ENCODE measurements at places on chromosomes 3 and 15.

- DNase-seq, result no peak
These were observed 296.8 kb downstream of the WDR72 start for GRCh38 chr15:53462651-53463050.

- no peak for DNase-seq
These were observed 179.4 kb downstream of the ABHD5 start for GRCh38 chr3:43870120-43870519.

DNA sequence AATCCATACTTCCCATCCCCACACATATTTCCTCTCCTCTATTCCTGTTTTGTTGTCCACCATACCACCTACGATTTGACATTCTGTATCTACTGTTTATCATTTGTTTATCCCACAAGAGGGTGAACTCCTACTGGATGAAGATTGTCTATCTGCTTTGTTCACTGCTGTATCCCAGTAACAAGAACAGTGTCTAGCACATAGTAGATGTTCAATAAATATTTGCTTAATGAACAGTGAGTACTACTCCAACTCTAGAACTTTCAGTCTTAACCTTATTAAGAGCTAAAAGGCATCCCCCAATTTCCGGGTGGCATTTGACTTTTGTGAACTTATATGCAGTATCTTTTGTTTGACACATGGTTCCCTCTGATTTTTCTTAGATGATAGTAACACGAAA is 1.3 kb downstream of the PYGO1 start:
- DNase-seq, result no peak

- DNase-seq, result peak; percentile 44
These were observed 138.7 kb downstream of the PEX5L start for GRCh38 chr3:179898024-179898423.

DNA sequence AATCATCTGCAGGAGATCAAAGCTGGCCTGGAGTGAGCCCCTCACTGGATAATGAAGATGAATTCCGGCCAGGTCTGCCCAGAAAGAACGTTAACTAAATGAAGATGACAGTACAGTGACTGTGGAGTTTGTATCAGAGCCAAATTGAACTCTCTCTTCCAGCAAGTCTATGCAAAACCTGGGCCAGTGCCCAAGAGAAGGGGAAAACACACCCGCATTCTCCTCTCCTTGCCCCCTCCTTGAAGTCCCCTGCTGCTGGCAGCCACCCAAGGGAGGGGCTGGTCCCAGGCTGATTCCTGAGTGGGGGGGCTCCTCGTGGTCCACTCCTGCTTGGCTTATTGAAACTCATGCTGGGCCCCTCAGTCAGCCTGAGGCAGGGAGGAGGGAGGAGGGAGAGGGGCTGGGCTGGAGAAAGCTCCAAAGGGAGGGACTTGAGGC is 155.7 kb downstream of the RAB11A start:
- DNase-seq, result no peak

DNA sequence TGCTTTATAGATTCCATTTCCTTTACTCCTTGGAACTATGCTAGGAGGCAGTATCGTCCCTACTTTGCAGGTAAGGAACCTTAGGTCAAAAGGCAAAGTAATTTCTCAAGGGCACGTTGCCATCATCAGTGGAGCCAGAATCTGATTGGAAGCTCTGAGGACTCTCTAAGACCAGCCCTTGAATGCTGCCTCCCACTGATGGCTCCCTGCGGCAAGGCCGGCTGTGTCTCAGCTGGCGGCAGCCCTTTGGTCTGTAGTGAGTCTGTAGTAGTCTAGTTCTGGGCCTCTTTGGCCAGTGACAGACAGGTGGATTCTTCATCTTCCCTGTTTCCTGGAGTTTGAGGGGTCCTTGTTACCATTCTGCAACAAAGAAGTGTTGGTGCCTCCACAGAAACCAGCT is 76.2 kb downstream of the PCCB start:
- DNase-seq, result no peak

GRCh38 chr3:37163262-37164015 is 10.9 kb downstream of the LRRFIP2 start:
- DNase-seq, result peak; percentile 67

DNA sequence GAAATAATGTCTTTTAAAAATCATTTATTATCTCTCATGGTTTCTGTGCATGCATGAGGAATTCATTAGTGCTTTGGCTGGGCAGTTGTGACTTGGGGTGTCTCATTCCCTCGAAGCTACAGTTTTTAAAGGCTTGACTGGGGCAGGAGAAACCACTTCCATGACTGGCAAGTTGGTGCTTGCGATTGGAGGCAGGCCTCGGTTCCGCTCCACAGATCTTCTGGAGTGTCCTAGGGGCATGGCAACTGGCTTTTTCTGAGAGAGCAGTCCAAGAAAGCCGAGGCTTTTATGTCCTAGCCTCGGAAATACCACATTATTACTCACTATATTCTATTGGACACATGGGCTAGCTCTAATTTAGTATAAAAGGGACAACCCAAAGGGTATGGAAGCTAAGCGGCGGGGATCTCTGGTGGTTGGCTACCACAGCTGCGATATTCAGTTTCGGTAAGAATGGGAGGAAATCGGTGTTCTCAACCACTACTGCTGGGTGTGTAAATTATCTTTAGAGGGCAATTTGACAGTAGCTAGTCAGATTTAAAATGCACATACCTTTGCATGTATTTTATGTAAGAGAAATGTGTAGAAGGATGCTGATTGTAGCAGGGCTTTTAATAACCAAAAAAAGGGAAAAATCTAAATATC is 48.8 kb upstream of the TOP2B start:
- DNase-seq, result no peak

- DNase-seq, result no peak
These were observed 145.0 kb upstream of the TMCO5A start for GRCh38 chr15:37789397-37789786.

DNA sequence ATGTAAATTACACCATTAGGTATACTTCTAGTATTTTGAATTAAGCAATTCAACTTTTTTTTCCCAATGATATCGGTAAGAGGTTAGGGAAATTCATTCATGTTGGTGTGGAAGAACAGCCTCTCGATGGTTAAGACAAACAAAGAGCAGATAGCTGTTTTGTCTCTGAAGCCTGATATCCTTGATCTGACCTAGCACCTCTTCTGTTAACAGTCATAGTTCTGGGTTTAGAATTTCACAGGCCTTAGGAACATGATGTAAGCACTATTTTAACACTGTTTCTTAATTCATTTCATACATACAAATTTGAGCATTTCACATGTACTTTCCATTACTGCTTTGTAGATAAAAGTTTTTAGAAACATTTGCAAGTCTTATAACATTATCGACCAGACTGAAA is 367.5 kb upstream of the ZNF385D start:
- no peak for DNase-seq

- DNase-seq, result no peak
These were observed 78.2 kb downstream of the ATG7 start for GRCh38 chr3:11350374-11350773.

- DNase-seq, result no peak
These were observed 73.3 kb upstream of the AKAP13 start for GRCh38 chr15:85306946-85307686.

GRCh38 chr3:33179132-33179531 is 39.5 kb downstream of the SUSD5 start:
- DNase-seq, result no peak

GRCh38 chr3:33858131-33858530 is 59.7 kb downstream of the PDCD6IP start:
- DNase-seq, result no peak

GRCh38 chr15:80210611-80211573 is 41.1 kb downstream of the CTXND1 start:
- DNase-seq, result no peak

GRCh38 chr15:92290359-92290992 is 103.2 kb upstream of the ST8SIA2 start:
- DNase-seq, result no peak

- DNase-seq, result no peak
These were observed 13.7 kb downstream of the FAM240A start for GRCh38 chr3:46626039-46626438.

GRCh38 chr3:171636666-171637065 is 173.6 kb downstream of the PLD1 start:
- no peak for DNase-seq

DNA sequence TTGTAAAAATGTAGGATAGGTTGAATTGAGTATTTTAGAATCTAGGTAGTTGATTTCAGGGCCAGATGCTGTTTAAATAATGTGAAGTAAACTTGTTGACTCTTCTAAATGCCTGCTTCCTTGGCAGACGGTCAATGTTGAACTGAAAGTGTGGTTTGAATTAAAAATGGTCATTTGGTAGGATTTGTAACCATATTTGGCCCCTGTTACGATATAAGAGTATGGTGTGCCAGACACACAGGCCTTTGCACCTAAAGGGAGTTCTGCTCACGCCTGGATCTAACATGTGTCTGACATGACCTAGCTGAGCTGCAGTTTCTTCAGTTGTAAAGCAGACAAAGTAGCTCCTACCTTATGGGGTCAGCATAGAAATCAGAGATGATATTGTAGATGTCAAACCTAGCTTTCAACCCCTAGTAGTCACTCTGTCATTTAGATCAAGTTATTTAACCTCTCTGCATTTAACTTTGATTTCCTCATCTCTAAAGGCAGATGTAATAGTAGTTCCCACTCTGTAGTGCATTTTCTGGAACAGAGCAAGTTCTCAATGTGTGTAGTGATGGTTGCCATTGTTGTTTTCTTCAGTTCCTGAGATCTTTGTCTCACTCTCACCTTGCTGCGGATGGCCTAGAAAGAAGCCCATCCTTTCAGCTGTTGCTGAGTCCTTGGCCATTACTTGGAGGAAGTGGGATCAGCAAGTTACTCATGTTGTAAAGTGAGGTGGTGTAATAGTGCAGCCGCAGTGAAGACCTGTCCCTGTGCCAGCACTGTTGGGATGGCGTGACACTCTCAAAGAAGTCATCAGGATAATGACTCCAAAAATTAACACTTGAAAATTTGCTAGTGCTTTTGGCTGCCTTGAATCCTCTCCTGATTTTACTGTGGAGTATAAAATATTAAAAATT is 90.2 kb downstream of the GHSR start:
- no peak for DNase-seq

DNA sequence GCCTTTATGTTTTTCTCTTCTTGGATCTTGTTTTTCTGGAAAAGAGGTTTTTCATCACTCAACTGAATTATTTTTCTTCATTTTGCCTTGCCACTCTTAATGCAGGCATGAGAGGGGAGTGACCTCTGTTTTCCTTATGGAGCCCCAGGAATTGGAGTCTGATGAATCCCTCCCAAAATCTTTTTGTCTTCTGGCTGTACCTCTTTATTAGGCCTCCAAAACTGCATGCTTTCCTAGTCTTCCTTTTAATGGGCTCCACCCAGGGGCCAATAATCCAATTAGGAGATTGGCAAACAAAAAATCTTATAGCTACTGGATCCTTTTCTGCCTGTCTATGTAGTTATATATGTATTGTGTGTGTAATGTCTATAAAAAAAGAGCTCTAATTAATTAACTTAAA is 192.4 kb upstream of the PEX5L start:
- DNase-seq, result no peak

DNA sequence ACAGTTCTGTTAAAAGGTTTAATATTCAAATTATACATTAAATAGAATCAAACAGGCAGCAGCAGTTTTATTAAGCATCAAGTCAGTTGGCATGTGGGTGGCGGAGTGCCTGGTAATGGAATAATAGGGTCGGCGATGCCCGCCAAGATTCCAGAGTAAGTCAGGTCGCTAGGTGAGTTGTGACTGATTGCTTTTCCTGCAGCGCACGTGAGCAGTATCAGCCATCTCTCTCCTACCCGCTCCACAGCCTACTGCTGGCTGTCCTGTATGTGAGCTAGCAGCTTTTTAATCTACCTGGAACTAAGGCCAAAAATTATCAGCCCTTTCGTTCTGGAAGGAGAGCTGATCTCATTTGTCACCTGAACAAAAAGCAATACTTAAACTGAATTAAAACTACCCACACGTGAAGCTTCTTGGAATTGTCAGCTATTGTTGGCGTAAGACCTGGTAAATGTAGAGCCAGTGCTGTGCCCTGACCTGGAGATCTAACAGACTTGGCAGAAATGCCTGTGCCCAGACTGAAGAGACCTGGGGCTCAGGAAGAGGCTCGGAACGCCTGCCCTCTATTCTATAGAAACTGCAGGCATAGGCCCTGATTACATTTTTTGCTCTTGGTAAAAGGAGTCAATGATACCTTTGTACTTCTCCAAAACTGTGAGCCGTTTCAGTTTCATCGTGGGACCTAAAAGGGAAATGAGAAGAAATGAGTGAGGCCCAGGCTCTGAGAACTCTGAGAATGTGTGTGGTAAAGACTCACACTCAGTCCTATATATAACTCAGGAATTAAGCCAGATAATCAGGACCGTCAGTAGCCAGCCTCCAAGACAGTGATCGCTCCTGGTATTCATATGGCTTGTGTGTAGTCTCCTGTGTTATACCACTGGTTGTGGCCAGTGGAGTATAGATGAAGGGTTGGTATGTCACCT is 21.9 kb downstream of the IDH3A start:
- DNase-seq, result no peak

DNA sequence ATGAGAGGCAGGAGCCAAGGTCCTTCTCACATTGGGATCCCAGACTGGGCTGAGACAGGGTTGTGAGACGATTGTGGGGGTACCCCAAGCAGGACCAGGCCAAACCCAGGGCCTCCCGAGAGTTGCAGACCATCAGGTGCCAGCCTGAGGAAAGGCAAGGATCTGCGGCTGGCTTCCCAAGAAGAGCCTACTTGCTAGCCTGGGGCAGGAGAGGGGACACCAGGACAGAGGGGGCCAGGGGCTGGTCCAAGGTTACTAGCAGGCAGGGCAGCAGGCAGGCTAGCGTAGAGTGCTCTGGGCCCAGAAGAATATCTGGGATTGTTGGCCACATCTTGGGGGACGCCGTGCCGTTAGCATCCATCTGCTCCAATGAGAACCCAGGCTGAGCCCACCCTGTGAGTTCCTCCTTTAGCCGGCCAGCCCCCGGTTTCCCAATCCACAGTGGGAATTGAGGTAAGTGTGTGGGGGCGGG is 546 bp downstream of the CISH start:
- no peak for DNase-seq

DNA sequence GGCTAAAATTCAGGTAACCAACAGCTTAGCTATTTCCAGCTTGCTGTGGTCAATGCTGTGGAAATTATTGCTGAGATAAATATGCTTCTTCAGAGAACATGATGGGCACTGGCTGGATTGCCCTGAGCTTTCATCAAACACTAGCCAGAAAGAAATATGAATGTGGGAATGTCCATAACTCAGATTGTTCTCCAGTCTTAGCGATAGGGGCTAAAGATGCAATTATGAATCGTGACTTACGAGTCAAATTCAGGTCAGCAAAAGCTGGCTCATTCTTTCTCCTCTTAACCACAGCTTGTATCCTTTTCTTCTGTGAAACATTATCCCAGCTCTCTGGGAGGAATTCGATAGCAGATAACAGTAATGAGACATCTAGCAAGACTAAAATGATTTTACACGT is 307.6 kb downstream of the RYR3 start:
- DNase-seq, result no peak

DNA sequence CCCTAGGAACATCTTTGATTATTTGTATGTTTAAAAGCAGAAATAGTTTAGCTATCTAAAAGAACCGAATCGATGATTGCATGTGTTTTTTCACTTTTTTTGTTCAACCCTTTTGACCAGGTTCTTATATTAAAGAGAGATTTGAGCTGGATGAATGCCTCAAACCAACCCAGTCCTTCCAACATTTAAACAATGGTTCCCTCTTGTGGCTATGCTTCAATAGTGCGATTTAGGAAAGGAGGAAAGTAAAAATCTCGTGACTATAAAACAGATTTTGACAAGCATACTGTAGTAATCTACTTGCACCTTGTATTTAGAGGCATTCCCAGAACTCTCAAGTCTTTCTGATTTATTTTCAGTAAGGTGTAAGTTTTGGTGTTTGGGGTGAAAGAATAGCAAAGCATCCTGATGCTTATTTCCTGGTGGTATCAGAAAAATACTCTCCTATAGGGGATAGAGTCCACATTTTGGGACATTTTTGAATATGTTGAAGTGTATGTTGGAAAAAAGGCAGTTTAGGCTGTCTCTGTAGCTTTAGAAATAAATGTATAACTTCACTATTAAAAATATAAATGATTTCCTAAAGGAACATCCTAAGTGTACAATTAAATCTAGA is 159.6 kb upstream of the KCNH8 start:
- DNase-seq, result peak; percentile 61

All from activated CD4-positive, alpha-beta T cell treated with anti-CD3 and anti-CD28 coated beads, Interleukin-2, amount 50 U/mL, for 16 hours (primary cell).